Upper lobe of left lung (tissue), 6 donors: ENCODE measurements at places on chromosomes 11 and 22. TPM values are rescaled to one million over a fixed set of nuclear protein-coding genes. Genes with fewer than 3 reads are reported as not detected.

GRCh38 chr22:20979243-20979809 lies 2.8 kb upstream of the LZTR1 start:
- no peaks in the 10 kb centered on the region for H3K27me3 ChIP-seq
- peak overlapping the region; percentile 16 for H3K4me3 ChIP-seq
- peaks cover 26% of the 10 kb centered on the region for H3K4me1 ChIP-seq

- H3K4me3 ChIP-seq: no peak overlapping the region
- H3K27ac ChIP-seq: no peak overlapping the region
- H3K4me1 ChIP-seq: peaks cover 7% of the 10 kb centered on the region
- no peaks in the 10 kb centered on the region for H3K36me3 ChIP-seq
- DNase-seq: no peak
- no peaks in the 10 kb centered on the region for H3K27me3 ChIP-seq
Observed at GRCh38 chr22:44682556-44683168, 19.3 kb upstream of the PRR5 start.

DNA sequence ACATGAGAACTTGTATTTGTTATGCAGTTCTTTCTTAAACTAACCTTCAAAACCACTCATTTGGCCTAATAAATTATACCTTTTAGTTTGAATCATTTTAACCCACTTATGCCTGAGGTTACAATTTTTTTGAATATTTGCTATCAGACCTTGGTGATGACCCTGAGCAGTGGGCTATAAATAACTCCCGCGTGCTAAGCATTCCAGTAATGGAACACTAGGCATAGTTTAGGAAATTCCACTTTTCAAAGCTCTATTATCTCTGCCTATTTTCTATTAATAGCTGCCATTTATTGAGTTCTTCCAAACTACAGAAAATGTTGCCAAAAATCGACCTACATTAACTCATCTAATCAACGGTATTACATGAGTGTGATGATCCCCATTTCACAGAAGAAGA lies 993.4 kb upstream of the FAT3 start:
- DNase-seq: no peak
- no peak overlapping the region for H3K27ac ChIP-seq
- no peak overlapping the region for H3K4me3 ChIP-seq
- no peaks in the 10 kb centered on the region for H3K4me1 ChIP-seq
- H3K27me3 ChIP-seq: no peaks in the 10 kb centered on the region

The BACE1-AS gene
- total RNA-seq: 7.3 TPM

The FSHB gene
- total RNA-seq: not detected

GRCh38 chr22:50672041-50672440 lies 582 bp upstream of the SHANK3 start:
- peak overlapping the region; percentile 95 for H3K27ac ChIP-seq
- H3K27me3 ChIP-seq: no peaks in the 10 kb centered on the region
- peaks cover 38% of the 10 kb centered on the region for H3K4me1 ChIP-seq
- no peak for DNase-seq
- peaks cover 14% of the 10 kb centered on the region for H3K36me3 ChIP-seq
- peak overlapping the region; percentile 29 for H3K4me3 ChIP-seq

The SCGB1D2 gene
- not detected for total RNA-seq

The RAG2 gene
- not detected for total RNA-seq

- H3K4me1 ChIP-seq: no peaks in the 10 kb centered on the region
- H3K36me3 ChIP-seq: no peaks in the 10 kb centered on the region
- H3K27me3 ChIP-seq: no peaks in the 10 kb centered on the region
- H3K4me3 ChIP-seq: no peak overlapping the region
- no peak for DNase-seq
Observed at GRCh38 chr22:50139843-50140415, 30.6 kb upstream of the PANX2 start.

The MRPL48 gene
- 25.3 TPM for total RNA-seq

DNA sequence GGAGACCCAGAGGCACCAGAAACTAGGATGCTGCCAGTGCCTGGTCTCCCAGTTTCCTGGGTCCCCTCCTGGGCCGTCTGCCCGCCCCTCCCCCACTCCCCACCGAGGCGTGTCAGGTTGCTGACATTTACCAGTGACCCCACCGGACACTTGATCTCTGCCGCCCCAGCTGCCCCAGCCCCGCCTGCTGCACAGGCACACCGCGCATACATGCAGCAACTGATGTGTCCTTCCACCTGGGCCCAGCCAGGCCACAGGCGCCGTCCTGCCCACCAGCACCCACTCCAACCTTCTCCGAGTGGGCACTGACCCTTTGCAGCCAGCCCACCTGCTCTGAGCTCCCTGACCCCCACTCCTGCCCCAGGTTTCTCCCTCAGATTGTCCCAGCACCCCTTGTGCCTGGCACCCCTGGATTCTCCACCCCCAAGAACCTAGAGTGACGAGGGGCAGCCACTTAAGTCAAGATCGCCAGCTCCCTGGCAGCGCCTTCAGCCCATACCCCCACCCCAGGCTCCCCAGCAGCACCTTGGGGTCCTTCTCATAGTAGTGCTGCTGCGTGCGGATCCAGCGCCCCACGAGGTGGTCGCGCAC lies 548 bp downstream of the PYGM start:
- no peak for DNase-seq
- peak overlapping the region; percentile 53 for H3K27ac ChIP-seq
- H3K27me3 ChIP-seq: no peaks in the 10 kb centered on the region

The C11orf52 gene
- 12.2 TPM for total RNA-seq

DNA sequence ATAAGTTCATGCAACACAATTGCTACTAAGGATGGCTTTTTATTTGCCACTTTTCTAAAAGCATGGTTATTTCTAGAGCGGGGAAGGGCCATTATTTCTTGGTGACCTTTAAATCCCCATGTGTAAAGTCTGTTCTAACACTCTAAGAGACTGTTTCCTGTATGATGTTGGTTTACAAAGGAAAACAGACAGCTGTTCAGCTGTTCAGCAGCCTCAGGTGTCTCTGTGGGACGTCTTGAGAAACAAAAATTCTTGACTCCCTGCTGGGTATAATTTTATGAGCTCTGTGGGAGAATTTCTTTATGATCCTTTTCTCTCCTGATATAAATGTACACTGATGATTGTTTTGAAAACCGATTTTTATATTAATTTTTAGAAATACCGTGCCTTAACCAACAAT lies 13.9 kb downstream of the MUC15 start:
- no peaks in the 10 kb centered on the region for H3K27me3 ChIP-seq
- no peak for DNase-seq
- no peaks in the 10 kb centered on the region for H3K36me3 ChIP-seq
- no peaks in the 10 kb centered on the region for H3K4me1 ChIP-seq

DNA sequence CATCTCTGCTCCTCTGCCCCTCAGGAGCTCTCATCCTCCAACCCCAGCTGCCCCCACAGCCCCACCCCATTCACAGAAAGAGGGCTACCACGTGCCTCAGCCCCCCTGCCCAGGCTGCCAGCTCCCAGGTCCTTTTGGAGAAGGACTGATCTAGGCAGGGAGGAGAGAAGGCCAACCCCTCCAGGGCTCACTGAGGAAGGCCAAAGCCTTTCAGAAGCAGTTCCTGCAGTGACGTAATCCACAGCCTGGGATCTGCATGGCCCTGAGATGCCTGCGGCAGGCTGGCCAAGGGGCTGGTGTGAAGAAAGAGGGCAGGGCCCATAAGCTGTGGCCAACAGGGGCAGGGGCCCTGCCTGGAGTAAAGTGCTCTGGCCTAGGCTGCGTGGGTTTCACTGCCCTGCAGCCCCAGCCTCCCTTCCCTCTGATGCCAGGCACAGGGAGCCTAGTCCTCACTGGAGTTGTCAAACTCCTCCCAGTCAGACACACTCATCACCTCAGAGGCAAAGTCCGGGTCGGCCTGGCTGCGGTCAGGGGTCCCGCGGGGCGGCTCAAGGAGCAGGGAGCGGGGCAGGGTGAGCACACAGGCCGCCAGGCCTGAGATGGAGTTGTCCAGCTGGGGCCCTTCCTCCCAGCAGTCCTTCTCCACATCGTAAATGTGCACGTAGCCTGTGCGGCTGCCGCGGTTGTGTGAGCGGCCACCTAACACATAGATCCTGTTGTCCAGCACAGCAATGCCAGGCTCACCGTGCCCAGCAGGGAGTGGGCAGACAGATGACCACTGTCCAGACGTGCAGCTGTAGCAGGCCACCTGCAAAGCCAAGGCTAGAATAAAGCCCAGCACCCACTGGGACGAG lies 4.2 kb upstream of the SCARF2 start:
- H3K27me3 ChIP-seq: peaks cover 12% of the 10 kb centered on the region
- H3K27ac ChIP-seq: peak overlapping the region; percentile 49
- H3K4me3 ChIP-seq: no peak overlapping the region
- DNase-seq: no peak
- H3K4me1 ChIP-seq: peaks cover 18% of the 10 kb centered on the region

The RHOD gene
- total RNA-seq: 21.1 TPM
